ENCODE measurements at places on chromosomes 3 and 15.

DNA sequence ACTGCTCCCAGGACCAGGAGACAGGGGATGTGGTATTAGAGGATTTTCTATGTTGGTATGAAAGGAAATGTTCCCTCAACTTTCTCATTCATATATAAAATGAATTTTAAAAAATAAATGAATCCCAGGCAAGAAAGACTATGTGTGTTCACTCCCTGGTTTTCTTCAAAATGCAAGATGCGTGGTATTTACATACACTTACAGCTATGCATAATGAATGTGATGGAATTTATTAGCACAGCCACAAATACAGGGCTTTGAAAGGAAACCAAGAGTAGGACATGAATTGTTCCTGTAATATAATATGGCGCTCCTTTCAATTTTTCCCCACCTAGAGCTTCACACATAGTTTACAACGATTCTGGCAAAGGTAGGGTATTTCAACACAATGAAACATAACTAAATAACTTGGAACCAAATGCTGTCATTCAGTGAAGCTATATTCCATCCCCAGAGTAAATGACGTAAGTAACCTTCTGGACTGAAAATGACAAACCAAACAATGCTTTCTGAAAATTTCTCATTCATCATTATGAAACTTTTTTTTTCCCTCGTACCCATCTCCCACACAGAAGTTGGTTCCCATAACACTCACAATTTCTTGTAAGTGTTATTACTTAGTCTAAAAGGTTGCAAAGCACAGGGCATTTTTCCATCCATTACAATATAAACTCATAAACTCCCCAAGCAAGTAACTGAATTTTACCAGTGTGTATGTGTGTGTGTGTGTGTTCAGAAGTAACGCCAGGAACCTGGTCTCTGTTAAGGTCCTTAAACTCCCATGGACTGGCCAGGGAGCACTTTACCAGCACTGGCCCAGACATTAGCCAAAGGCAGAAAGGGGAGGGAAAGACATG, 41.8 kb downstream of the CBLB start:
- DNase-seq: no peak

DNA sequence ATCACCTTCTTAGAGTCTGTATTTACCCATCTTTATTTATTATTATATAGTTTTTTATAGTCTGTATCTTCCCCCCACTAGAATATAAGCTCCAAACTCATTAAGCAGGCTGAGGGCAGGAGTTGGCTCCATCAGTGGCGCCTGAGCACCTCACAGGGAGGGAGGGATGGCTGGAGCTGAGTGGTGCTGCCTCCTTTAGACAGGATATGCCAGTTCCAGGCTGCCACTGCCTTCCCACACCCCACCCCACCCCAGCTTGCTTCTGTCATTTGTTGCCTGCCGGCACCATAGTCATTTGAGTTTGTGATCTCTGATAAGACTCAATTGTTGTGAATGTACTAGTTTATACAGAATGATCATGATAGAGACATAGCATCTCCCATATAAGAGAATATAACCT, 85.5 kb downstream of the KLHL25 start:
- no peak for DNase-seq

GRCh38 chr3:46660003-46660402, 33.5 kb downstream of the ALS2CL start:
- DNase-seq: no peak

DNA sequence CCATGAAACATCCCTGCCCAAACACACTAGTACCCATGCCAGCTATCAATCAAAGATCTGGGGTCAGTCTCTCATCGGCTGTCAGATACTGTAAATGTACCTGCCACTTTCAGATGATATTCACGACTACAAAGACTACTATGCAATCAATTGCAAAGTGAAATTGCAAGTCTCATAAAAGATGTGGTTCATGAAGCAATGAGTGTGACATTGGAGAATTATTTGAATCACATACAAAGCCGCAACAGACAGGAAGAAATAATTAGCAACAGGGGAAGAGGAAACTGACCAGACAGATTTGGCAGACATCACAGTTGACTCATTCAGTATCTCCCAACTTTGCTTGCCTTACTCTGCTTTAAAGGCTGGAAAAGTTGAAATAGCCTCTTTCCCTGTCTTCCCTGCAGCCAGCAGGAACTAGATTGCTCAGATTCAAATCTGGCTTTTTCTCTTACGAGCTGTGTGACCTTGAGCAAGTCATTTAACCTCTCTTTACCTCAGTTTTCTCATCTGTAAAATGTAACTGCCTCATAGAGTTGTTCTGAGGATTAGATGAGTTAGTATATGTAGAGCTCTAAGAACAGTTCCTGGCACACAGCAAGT, 95.7 kb upstream of the C3orf80 start:
- peak; percentile 95 for DNase-seq

GRCh38 chr3:173538410-173538809, 140.9 kb downstream of the NLGN1 start:
- no peak for DNase-seq

DNA sequence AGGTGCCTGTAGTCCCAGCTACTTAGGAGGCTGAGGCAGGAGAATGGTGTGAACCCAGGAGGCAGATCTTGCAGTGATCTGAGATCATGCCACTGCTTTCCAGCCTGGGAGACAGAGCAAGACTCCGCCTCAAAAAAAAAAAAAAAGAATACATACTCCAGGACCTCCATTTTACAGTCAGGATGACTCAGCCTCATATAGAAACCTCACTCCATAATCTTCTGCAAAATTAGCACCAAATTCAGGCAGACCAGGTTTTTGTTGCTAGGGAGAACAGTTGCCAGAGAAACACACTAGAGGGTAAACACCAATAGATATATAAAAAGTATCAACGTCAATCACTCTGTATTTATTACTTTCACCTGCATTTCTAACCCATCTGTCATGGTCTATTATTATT, 28.3 kb upstream of the AP3B2 start:
- DNase-seq: no peak

GRCh38 chr3:154992655-154993054, 87.5 kb upstream of the MME start:
- DNase-seq: no peak

GRCh38 chr3:143206955-143207337, 87.4 kb downstream of the CHST2 start:
- DNase-seq: no peak

All from HCEC 1CT (cell line).